ENCODE measurements at places on chromosomes 4 and X.

DNA sequence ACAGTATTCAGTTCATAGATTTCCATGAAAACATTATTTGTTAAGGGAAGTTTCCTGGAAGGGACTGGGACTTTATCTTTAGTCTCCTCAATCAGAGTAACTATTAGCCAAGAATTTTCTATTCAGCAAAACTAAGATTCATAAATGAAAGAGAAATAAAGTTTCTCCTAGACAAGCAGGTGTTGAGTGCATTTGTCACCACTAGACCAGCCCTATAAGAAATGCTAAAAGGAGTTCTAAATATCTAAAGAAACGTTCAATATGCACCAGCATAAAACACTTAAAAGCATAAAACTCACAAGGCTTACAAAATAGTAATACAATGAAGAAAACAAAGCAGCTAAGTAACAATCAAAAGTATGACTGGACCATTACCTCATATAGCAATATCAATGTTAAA is 423.0 kb downstream of the TECRL start:
- no peak for DNase-seq

DNA sequence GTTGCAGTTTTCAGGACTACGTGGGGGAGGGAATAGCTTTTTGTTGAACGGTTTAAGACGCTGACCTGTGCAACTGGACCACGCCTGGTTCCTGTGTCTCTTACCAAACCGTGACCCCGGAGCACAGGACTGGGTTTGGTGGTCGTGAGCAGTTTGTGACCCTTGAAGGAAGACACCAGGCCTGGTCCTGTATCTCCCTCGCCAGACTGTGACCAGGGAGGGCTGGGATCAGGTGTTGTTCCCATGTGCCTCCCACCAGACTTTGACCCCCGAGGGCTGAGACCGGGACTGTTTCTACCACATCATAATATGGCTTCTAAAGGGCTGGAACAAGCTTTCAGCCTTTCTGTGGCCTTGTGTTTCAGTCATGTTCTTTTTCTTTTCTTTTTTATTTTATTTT is 683 bp downstream of the EBP start:
- DNase-seq: no peak

- no peak for DNase-seq
Observed at GRCh38 chr4:47837908-47838294, at the start of gene CORIN. CORIN (minus strand) TSS chr4:47838067; CDS start chr4:47837949, 118 bp downstream.

DNA sequence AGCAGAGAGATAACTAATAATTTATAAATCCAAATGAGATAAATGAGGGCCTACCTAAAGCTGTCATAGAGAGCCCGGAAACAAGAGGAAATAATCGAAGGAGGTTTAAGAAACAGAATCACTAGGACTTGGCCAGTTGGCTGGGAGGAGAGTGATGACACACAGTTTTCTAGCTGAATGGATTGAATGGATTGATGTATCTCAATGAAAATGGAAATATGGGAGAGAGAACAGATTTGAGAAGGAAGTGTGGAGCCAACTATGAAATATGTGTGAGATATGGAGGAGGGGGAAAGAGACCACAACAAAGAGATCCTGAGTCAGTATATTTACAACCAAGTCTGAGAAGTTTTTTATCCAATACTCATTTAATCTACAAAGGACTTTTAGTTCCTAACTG is 35.7 kb upstream of the CXXC4 start:
- no peak for DNase-seq

- DNase-seq: no peak
Observed at GRCh38 chr4:108031427-108032083, 41.9 kb downstream of the HADH start.

All from T-helper 22 cell (primary cell).